Activated T-helper 1 cell treated with anti-CD3 and anti-CD28 coated beads, Interleukin-2, amount 50 U/mL, for 16 hours (primary cell): ENCODE measurements at places on chromosomes 7 and 10.
A peak's percentile ranks its signal among the peaks of the same experiment; 100 is the strongest.

DNA sequence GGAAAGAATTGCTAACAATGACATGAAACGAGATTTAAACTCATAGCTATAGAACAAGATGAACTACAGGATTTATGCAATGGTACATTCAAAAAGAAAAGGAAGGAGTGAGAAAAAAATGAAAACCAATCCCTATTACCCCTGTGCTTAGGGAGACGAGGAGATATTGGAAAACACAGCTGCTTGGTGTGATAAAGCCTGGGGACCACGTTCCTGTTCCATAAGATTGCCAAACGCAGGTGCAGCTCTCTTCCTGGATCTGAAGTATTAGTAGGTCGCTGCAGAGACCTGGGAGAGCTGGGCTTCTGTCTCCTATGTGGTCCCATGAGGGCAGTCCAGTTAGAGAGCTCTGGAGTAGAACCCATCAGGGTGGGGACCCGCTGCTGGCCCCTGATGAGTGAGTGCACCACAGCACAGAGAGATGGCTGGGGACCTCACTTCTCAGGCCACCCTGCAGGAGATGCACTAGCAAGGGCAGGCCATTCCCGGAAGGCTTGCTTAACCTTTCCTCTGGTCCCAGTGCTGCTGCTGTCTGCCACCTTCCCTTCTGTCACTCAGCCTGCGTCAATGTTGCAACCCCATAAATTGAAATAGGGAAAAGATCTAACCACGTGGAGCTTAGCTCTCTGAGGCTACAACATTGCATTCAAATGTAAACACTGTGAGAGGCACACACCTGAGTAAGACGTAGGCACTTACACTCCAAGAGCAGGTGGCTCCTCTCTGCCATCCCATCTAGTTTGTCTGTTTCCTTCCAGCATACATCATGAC lies 57.9 kb downstream of the MTPN start:
- DNase-seq: no peak

GRCh38 chr7:17534348-17534747 lies 235.9 kb downstream of the AHR start:
- no peak for DNase-seq

DNA sequence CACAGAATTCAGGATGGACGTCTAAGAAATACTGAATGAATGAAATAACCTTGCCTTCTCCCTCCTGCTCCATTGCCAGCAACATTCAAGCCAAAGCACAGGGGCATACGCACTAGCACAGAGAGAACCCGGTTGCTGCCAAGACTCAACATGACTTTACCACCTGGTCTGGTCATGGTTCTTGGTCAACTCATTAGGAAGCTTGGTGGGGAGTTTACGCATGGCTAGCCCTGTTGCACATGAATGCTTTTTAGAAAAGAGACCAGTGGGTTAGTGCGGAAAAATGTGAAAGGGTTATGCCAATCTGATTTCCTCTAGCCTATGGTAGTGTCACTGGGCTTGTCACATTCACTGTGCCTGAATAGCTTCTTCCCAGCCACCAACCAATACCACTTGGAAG lies 187.6 kb upstream of the NEBL start:
- DNase-seq: no peak

DNA sequence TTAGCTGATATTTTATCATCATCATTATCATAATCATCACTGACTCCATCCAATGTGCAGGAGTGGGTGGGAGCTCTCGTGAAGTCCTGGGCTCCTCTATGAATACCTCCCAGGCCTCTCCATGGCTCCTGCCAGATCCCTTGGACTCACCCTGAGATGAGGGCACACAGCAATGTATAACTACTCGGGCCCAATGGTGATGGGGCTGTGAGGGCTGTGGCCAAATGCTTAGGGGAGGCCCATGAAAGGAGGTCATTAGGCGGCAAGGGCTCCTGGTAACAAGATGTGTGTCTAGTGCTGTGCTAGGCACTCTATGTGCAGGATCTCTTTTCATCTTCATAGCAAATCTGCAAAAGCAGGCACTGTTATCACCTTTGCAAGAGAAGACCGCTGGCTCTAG lies 270.9 kb downstream of the GLRX3 start:
- DNase-seq: no peak

- no peak for DNase-seq
Observed at GRCh38 chr10:101967119-101967518, 88.9 kb downstream of the ARMH3 start.

DNA sequence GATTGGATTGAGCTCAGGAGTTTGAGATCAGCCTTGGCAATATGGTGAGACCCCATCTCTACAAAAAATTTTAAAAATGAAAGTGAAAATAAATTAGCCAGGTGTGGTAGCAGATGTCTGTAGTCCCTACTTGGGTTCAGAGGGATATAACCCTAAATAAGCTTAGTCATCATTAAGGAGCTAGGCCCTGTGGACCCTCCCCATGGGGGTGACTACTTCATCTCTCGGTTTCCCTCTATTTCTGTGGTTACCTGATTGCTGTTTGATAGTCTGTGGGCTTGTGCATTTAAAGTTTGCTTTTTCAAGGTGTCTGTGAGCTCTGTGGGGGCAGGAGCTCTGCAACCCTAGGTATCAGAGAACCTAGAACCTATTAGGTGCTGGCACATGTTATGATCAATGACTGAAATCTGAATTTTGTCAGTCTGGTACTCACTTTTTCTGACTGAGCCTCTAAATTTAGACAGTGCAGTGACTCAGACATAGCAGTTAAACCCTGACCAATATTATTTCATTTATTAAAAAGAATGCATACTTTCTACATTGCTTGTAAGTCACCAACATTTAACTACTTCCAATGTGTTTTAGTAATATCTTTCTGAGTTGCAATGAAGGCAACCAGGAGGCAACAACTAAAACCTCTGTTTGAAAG lies 8.1 kb upstream of the CUZD1 start:
- DNase-seq: no peak

DNA sequence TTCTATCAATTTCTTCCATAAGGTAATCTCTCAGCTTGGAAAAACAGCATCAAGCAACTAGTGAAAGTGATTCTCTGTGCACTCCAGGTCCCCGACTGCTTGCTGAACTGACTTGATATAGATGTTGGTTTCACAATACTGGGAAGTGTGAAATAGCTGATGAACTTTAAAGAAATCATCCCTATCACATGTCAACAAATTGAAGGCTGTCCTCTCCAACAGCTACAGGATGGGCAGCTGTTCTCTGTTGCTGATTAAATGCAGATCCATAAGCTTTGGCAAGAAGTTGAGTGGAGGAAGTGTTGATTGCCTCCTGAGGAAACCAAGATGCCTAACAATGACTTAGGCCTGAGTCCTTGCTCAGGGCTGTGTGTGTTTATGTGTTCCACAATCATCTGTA lies 130.4 kb upstream of the GDF10 start:
- DNase-seq: no peak

DNA sequence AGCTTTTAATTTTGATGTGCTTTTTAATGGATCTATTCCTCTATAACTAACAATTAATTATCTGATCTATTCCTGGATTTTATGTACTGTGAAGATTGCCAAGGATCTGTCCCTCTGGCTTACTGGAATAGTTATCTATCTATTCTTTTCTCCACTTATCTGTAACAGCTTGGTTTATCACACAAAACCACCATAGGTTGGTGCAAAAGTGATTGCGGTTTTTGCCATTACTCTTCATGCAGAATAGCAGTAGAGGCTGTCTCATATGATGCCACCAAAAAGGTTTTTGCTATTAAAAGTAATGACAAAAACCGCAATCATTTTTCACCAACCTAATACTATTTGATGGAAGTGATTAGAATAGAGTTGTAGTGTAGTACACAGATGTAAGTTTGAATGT lies 115.7 kb downstream of the PDE1C start:
- no peak for DNase-seq

DNA sequence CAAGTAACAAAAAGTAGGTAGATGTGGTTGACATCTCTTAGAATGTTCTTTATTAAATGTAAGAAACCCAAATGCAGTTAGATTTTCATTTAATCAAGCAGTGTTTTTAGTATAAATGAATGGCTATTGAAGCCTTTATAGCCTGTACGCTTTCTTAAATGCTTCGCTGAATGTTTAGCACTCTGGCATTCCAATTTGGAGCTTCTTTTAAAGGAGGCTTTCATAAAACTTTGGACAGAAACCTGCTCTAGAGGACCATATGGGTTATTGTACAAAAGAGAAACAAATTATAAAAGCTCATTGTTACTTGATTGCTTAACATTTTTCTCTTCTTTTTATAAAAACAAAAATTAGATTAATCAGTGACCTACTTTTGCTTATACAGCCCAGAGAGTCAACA lies 59.5 kb downstream of the KCND2 start:
- DNase-seq: no peak

GRCh38 chr7:80772347-80772993 lies 134.0 kb downstream of the CD36 start:
- DNase-seq: no peak

GRCh38 chr10:124928545-124928944 lies 13.4 kb upstream of the ZRANB1 start:
- DNase-seq: no peak

DNA sequence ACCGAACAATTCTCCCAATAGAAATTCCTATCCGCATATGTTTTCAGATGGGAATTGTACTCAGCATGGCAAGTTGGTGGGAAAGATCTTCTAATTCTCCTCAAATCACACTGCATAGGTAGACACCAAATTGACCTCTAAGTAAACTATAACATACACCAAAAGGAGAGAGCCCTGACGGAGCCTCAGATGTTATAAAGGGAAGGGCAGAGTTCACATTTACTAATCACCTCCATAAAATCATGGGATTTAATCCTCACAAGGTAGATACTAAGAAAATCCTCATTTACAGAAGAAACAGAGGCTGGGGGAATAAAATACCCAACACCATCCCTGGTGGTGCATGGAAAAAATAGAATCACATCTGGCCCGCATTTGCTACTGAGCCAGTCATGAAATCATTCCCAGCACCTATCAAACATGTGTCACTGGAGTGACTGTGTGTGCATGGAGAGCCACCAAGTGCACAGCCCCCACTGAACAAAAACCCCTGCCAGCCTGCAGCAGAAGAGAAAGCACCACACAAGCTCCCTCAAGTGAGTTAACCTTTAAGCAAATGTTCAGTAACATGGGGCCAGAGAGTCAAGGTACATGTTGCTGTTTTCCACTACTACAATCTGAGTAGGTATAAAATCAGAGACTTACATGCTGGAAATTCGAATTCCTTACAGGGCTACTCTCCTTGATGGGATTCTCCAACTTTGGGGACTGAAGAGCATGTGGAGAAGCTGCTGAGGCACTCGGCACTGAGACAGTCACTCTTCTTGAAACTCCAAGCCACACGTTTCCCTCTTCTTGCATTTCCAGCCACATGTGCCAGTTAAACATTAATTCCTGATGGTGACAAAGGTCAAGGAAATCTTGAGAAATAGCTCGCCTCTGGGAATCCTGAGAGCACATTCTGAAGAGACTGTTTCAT lies at the start of gene DDC:
DDC (minus strand) TSS at position 766 of the 919 bp plus-strand sequence. CDS start 21,320 bp downstream, outside the sequence.
- no peak for DNase-seq

DNA sequence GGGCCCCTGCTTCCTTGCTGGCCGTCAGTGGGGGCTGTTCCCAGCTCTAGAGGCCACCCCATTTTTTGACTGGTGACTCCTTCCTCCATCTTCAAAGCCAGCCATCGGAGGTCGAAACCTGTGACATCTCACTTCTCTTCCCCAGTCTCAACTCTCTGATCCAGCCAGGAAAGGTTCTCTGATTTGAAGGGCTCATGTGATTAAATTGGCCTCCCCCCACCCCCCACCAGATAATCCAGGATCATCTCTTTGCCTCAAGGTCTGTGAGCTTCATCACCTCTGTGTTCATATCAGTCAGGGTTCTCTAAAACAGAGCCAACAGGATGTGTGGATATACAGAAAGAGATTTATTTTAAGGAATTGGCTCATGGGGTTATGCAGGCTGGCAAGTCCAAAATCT lies 5.6 kb upstream of the RAMP3 start:
- no peak for DNase-seq

DNA sequence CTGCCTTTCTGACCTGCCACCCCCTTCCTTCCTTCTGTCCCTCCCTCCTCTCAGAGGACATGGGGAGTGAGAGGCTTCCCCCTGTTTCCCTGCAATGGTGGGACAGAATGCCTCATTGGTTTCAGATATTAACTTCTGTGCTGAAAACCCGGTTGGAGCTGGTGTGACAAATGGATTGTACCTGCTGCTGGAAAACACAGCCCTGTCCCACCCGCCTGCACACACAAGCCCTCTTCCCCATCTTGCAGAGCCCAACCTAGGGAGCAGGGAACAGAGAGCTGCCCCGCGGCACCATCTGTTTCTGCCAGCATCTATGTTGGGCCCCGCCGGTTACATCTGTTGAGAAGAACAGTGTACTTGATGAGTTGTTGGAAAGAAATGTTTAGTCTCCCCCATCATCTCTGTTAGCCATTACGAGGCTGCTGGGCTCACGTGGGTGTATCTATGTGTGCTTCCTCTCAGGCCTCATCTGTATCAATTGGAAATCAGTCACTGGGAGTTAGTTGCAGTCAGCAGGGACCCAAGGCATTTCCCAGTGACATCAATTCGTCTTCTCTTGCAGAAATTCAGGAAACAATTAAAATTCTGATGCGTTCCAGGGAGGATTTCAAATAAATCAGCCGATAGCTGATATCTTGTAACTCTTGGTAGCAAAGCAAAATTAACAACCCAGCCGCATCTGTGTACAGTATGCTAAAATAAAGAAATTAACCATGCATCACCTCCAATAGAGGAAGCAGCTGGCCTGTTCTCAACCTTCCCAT lies 725.6 kb upstream of the GALNT17 start:
- no peak for DNase-seq

- DNase-seq: no peak
Observed at GRCh38 chr10:68221196-68221595, 10.7 kb downstream of the ATOH7 start.

- no peak for DNase-seq
Observed at GRCh38 chr7:143383642-143383957, 2.5 kb downstream of the ZYX start.

GRCh38 chr7:63925262-63925625 lies 73.4 kb upstream of the ZNF722 start:
- no peak for DNase-seq

GRCh38 chr7:107180378-107180777 lies 11.6 kb downstream of the HBP1 start:
- peak; percentile 33 for DNase-seq

- no peak for DNase-seq
Observed at GRCh38 chr7:112907658-112908057, 117.5 kb upstream of the TMEM168 start.

DNA sequence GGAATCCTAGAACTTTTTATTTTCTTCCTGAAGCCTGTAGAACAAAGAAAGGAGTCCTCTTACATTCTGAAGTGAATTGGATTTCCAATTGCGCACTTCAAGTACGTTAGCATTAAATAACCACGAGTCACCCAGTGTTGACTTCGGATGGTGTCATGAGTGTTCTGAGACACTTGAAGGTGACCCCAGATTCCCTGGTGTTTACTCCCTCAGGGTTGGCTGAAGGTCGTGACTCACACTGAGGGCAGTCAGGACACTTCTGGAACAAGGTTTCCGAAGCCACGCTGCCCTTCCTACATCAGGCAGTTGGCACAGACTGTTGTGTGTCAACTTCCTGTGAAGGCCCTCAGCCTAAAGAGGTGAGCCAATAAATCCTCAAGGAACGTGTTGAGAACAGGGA lies 186.6 kb upstream of the CELF2 start:
- DNase-seq: no peak

- DNase-seq: no peak
Observed at GRCh38 chr7:155791836-155792235, 20.4 kb downstream of the SHH start.

GRCh38 chr10:86651021-86651471 lies 3.3 kb upstream of the OPN4 start:
- no peak for DNase-seq

GRCh38 chr7:97269741-97270140 lies 152.2 kb downstream of the SDHAF3 start:
- DNase-seq: no peak
